AG08395 (cell line): ENCODE measurements at places on chromosomes 5 and 9.

DNA sequence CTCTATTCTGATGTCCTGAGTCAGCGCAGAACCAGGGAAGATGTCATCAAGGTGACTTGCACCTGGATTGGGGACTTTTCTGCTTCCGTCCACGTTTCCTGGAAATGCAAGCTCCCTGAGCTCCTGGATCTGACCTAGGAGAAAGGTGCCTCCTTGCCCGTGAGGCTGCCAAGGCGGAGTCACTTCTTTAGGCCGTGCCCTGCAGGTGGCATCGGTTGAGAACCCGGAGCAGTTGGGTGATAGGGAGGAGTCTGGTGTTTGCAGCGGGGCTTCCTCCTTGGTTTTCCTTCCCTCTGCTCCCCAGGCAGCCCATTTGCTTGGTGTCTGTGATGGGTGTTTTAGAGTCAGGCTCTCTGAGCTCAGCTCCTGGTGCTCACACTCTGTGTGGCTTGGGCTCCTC, 15.2 kb downstream of the NANS start:
- no peak for DNase-seq

DNA sequence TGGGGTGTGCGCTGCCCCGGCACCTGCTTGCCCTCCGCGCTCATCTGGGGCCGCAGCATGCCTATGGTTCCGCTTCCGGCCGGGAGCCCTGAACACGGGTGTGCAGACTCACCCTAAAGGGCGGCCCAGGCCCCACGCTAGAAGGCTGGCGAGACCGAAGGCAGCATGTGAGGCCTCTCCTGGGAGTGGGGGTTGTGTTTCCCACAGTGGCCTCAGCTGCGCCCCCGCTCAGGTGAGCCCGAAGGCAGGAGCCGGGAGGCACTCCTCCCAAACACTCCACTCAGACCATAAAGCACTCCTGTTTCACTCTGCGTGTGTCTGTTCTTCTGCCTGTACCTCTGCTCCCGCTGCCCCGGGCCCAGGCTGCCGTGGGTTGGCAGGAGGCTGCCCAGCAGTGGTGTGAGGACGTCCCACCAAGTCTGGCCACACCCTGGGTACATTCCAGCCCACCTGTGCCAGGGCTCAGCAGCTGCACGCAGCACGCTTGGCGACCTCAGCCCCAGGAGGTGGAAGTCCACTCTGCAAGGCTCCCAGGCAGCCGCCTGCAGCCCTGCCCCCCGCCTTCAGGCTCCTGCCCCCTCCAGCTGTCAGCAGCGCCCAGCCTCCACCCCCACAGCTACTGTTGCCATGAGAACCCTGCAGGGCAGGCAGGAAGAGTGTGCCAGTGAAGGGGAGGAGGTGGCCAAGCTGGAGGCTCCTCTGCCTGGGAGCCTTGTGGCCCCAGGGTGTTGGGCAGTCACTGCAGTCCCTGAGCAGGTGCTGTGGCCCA, 1.2 kb upstream of the AJM1 start:
- DNase-seq, result peak; percentile 40

- peak; percentile 86 for DNase-seq
Observed at GRCh38 chr5:154478224-154478565, at the start of gene HAND1. Gene HAND1, minus strand, starts transcription at chr5:154478227. Its CDS starts 219 bp downstream, at chr5:154478008.

- DNase-seq, result no peak
Observed at GRCh38 chr5:30808996-30809395, 384.5 kb upstream of the CDH6 start.

DNA sequence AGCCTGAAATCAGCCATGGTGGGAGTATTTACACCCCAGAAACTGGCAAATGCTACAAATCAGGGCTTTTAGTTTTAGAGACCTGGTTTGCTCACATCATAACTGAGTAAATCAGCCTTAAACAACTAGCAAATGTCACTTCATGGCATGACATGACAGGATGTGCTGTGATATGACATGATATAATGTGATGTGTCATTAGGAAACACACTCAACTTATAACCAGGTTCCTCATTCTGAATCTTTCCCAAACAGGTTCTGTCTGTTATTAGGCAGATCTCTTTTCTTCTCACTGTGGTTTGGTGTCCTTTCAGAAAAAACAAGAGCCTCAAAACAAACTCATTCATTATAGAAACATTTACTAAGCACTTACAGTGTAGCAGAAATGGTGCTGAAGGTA, 90.5 kb downstream of the ADAMTS12 start:
- DNase-seq, result no peak

DNA sequence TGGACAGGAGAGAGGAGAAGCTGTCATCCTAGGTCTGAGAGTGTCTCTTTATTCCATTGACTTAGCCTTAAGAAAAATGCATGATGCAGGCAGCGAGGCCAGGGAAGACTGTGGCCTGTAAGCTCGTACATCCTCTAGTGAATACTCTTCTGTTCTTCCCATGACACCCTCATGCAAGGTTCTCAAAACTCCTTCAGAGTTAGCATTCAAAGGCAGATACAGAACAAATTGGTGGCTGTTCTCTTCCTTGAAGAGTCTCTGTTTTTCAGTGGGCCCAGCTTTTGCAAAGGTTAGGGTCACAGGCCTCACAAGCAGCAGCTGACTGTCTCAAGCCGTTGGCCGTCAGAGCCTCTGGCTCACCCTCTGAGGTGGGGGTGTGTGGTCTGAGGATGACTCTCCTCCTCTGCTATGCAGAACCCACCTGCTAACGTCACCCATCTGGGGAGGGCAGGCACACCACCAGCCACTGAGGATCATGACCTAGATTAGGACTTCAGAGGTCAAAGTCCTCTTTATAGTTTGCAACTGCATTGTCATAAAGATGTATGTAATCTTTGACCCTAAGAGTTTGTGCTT, 15.1 kb downstream of the ADCY2 start:
- DNase-seq, result no peak

GRCh38 chr5:178319541-178320041, 87.0 kb upstream of the PHYKPL start:
- no peak for DNase-seq

DNA sequence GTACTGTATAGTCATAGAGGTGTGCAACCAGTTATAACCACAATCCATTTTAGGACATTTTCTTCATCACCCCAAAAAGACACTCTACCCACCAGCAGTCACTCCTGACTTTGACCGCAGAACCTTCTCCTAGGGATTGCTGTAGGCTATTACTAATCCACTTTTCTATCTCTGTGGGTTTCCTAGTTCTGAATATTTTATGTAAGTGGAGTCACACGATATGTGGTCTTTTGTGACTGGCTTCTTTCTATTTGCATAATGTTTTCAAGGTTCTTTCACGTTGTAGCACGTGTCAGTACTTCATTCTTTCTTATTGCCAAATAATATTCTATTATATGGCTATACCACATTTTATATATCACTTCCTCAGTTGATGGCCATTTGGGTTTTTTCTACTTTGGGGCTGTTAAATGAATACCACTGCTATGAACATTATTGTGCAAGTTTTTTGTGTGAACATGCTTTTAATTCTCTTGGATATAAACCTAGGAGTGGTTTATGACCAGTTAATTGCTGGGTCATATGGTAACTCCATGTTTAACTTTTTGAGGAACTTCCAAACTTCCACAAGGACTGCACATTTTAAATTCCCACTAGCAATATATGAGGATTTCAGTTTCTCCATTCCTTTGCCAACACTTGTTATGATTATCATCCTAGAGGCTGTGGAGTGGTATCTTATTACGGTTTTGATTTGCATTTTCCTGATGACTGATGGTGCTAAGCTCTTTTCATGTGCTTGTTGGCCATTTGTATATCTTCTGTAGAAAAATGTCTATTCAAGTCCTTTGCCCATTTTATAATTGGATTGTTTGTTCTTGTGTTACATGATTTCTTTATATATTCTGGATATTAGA, 37.8 kb downstream of the MRRF start:
- DNase-seq, result no peak

DNA sequence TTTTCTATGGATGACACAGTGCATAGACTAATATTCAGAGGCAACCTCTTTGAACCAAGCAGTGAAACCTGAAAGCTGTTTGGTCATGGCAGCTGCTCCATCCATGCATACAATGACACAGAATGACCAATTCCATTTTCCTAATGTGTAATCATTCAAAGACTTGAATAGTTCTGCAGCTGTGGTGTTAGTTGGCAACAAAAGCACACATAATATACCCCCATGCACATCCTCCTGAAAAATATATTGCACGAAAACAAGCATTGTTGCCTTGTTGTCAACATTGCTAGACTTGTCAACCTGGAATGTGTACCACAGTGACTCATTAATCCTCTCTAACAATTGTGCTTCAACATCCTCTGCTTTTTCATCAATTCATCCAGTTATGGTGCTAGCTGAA, 71.0 kb upstream of the SEMA6A start:
- DNase-seq, result no peak

DNA sequence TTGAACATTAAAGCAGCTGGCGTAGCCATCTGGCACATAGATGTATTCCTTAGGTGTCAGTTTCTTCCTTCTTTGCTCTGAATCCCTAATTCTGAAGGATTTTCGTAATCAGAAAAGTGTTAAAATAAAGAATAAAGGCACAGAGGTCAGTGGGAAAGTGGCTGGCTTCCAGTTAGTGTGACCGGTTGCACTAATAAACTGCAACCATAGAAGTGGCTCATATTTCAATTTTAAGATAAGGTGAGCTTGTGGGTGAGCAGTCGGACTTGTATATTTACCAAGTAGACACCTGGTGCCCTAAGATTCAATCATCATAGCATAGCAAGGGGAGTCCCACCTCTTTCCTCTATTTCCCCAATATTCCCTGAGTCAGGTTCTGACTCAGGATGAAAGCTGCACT, 459.6 kb downstream of the ACTL7B start:
- no peak for DNase-seq

DNA sequence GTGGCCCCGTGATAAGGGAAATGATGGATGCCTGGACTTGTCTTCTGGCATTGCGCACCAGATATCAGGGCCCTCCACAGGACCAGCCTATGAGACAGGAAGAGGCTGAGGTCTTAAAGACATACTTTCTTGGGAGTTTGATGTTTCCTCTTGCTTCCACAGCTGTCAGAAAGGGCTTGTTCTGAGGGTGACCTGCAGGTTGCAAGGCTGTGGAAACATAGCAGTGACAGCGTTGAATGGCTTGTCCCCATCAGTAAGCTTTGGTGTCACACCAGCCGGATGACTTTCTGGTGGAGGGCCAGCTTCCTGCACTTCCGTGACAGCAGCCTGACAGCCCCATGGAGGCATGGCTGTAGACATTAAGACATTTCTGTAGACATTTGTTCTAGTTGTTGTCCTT, 143.2 kb downstream of the C9orf152 start:
- no peak for DNase-seq

- no peak for DNase-seq
Observed at GRCh38 chr5:109125755-109126429, 283.9 kb downstream of the PJA2 start.

GRCh38 chr9:131491001-131491710, 11.6 kb upstream of the POMT1 start:
- no peak for DNase-seq

DNA sequence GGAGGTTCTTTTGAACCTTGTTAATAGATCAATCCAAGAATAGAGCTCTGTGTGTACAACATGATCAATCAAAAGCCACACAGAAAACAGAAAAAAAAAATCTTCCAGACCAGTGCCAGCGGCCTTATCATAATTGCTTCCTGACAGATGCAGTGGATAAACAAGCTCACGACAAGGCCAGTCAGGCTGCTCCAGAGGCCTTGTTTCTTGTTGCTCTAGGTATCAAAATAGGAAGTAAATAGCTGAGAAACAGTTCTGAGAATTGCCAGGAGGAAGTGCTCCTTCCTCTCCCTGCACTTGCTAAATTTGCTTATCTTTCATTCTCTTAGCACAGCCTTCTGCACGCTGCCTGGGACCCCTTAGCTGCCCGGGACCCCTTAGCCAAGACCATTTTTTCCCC, 199.0 kb upstream of the TARS1 start:
- no peak for DNase-seq

GRCh38 chr9:130732793-130733221, 39.2 kb downstream of the EXOSC2 start:
- DNase-seq, result no peak

DNA sequence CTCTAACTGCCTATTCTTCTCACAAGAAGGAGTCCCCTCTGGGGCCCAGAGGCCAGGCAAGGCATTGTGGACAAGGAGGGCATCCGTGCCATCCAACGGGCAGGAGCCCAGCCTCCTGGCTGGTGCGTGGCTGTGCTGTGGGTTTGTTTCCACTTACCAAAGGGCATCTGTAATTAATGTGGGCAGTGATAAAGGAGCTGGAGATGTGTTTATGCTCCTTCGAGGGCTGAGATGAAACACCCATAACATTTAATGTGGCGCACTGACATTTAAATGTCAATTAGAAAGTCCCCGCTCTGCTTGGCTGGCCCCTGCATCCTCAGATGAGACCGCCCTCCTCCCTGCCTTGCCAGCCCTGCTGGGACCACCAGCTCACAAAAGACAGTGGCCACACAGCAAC, 57.1 kb downstream of the KCNIP1 start:
- DNase-seq, result no peak

GRCh38 chr5:172640139-172640538, 924 bp upstream of the NEURL1B start:
- no peak for DNase-seq

DNA sequence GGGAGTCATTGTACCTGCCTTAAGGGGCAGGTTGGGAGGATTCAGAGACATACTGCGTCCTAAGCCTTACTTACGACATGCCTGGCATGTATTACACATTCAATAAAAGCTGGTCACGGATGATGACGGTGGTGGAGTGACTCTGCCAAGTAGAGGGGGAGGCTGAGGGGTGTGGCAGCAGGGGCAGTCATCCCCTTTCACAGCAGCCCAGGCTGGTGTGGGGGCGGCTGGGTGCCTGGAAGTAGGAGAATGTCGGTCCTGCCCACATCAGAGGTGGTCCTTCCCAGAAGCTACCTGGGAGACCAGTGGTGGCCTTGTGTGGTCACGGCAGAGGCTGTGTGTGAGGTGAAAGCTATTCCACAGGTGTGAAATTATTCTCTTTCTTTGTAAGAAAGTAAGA, 8.9 kb downstream of the ZBTB34 start:
- no peak for DNase-seq

- no peak for DNase-seq
Observed at GRCh38 chr5:95925378-95925744, 36.3 kb downstream of the ELL2 start.

- DNase-seq, result no peak
Observed at GRCh38 chr9:68730570-68731235, 25.7 kb downstream of the PIP5K1B start.

- DNase-seq, result peak; percentile 72
Observed at GRCh38 chr5:153659039-153659736, 168.7 kb downstream of the GRIA1 start.

- DNase-seq, result no peak
Observed at GRCh38 chr5:172086194-172086975, 79.9 kb upstream of the FBXW11 start.

- no peak for DNase-seq
Observed at GRCh38 chr9:135378751-135379150, 100.8 kb upstream of the PPP1R26 start.
